ENCODE measurements at places on chromosomes 6 and 20. TPM values are rescaled to one million over a fixed set of nuclear protein-coding genes. Genes with fewer than 3 reads are reported as not detected.

DNA sequence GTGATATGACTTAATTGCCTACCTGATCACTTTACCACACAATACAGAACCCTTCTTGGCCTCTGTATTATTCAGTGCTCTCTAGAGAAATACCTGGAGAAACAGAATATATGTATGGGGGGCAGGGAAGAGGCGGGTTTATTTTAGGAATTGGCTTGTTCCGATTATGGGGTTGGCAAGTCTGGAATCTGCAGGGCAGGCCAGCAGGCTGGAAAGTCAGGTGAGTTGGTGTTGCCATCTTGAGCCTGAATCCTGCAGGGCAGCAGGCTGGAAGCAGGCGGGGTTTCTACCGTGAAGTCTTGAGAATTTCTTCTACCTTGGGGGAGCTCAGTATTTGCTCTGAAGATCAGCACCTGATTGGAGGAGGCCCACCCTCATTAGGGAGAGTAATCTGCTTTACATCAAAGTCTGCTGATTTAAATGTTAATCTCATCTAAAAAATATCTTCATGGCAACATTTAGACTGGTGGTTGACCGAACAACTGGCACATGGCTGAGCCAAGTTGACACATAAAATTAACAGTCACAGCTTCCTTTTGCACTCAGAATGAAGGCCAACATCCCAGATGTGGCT lies 193.9 kb downstream of the ZDHHC14 start:
- no peaks in the 10 kb centered on the region for H3K27me3 ChIP-seq
- no peak for DNase-seq
- H3K36me3 ChIP-seq = no peaks in the 10 kb centered on the region
- H3K4me3 ChIP-seq = no peak overlapping the region
- H3K4me1 ChIP-seq = peaks cover 3% of the 10 kb centered on the region

- no peak overlapping the region for H3K4me3 ChIP-seq
- H3K4me1 ChIP-seq = peaks cover 4% of the 10 kb centered on the region
- H3K36me3 ChIP-seq = no peaks in the 10 kb centered on the region
- no peak overlapping the region for H3K27ac ChIP-seq
Measured at GRCh38 chr6:45827952-45828530, 187.6 kb downstream of the CLIC5 start.

DNA sequence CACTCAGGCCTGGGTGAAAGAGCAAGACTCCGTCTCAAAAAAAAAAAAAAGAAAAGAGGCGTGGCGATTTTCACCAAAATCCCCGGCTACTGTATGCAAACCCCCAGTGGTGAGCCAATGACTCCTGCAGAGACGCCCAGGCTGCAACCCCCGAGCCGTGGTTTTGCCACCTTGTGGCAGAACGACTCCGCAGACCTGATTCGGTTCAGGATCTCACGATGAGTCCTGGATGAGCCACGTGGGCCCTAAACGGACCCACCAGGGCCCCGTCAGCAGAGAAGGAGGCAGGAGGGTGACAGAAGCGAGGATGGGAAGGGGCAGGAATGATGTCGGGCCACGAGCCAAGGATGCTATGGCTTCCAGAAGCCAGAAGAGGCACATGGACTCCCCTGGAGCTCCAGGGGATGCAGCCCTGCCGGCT lies 42.5 kb downstream of the SLC2A4RG start:
- H3K27ac ChIP-seq = no peak overlapping the region
- H3K4me1 ChIP-seq = no peaks in the 10 kb centered on the region
- H3K36me3 ChIP-seq = no peaks in the 10 kb centered on the region
- no peaks in the 10 kb centered on the region for H3K27me3 ChIP-seq
- H3K4me3 ChIP-seq = no peak overlapping the region

Gene SMOC2
- 0.85 TPM for polyA plus RNA-seq

Gene SLC17A1
- polyA plus RNA-seq = not detected
